Stimulated activated CD4-positive, alpha-beta T cell treated with anti-CD3 and anti-CD28 coated beads, Interleukin-15, amount 100 ng/mL, for 24 hours (primary cell): ENCODE measurements at places on chromosomes 12 and 14.

DNA sequence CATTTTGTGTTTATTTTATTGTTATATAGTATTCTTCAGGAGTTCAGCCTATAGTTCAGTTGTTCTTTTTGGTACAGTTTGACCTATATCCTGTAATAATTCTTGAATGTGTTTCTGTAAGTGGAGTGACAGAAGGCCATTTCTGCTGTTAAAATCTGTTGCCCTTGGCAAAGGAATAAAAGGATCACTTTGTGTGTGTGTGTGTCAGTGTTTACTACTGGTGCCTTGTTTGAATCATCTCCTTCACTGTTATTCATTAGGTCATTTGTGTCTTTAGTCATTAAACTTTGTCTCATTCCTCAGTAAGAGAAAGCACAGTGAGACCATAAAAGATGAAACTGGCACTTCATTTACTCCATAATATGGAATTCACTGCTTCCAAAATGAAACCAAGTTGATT lies 130.7 kb downstream of the TMTC2 start:
- no peak for DNase-seq

DNA sequence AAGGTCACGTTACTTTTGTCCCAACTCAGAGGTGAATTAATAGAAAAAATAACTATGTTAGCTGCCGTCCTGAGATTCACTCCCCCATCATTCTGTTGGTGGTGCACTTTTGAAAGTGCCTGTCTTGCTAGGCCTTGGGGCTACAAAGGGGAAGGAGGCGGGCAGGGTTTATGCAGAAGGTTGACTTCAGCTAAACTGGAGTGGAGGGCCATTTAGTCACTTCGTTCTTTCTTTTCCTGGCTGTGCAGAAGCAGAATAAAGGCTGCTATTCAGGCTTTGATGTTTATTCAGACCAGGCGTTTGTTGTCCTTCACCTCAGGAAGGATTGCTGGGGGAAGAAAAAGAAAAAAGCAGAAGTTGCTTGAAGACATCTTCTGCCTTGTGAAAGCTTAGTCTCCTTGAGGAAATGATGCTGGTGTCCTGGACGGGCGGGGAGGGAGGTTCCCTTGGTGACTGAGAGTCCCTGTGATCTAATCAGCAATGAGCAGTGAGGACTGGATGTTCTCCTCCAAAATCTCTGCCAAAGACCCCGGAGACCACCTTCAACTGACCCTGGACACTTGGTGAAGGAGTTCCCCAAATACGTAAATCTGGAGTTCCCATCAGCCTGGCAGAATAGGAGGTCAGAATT lies 4.0 kb downstream of the GLT1D1 start:
- no peak for DNase-seq

DNA sequence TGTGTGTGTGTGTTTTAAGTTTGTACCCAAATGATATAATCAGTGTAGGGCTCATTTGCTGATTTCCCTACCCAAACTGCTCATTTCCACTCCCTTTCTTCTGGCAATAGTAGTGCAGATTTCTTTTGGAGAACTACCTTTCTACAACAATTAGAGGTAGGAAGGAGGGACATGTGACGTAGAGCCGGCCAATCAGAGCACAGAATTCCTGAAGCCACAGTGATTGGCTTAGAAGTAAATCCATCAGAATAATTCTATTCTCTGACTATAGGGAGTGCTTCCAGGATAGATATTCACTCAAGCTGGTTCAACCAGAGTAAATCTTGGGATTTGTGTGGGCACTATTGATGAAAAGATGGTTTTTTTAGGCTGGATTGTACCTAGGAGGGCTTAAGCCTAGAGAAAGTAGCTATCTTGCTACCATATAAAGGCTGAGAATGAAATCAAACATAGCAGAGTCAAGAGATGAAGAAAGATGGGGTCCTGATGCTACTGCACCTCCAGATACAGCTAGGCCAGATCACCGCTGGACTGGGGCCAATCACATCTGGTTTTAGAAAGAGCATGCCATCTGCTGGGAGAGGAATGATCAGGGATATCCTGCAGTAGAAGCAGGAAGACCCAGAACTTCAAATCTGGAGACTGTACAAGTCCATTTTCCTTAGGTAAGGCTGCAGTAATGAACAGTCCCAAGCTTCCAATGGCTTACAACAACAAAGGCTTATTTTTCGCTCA lies 54.1 kb upstream of the NUAK1 start:
- no peak for DNase-seq

DNA sequence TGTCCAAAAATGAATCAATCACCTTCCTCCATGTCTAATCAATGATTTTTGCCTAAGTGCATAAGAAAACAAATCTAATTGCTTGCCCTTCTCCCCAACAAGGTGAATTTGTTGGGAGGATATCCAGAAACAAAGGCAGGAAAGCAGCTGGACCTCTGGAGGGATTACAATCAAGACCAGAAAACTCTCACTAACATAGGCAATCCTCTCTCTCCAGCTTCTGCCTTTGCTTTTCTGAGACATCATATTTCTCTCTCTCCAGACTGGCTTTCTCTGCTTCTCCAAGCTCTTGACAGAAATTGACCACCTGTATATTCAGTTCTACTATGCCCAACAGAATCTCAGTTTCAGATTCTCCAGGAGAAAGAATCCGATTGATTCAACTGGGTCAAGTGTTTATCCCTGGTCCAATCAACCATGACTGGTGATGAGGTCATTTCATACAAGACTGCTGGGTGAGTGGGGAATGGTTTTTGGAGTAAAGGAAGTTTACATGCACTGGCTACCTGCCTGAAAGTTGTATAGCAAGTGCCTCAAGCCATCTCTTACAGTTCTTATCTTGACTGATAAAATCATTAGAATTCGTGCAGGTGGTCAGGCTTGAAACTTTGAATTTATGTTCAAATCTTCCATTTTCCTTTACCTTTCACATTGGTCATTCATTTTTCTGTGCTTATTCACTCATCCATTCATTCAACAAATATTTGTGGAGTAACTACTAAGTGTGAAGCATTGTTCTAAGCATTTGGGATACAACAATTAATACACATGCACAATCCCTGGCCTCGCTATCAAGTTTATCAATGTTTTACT lies 22.2 kb upstream of the CFAP54 start:
- DNase-seq = no peak

DNA sequence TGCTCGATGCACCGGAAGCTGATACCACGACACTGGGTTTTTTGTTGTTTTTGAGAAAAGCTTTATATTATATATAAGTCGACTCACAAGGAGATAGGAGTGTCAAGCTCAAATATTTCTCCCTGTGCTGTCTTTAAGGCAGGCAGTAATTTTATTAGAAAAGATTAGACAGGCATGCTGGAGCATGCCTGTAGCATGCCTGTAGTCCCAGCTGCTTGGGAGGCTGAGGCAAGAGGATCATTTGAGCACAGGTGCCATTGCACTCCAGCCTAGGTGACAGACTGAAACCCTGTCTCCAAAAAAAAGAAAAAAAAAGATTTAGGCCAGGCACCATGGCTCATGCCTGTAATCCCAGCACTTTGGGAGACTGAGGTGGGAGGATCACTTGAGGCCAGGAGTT lies 51.8 kb downstream of the GNS start:
- no peak for DNase-seq

DNA sequence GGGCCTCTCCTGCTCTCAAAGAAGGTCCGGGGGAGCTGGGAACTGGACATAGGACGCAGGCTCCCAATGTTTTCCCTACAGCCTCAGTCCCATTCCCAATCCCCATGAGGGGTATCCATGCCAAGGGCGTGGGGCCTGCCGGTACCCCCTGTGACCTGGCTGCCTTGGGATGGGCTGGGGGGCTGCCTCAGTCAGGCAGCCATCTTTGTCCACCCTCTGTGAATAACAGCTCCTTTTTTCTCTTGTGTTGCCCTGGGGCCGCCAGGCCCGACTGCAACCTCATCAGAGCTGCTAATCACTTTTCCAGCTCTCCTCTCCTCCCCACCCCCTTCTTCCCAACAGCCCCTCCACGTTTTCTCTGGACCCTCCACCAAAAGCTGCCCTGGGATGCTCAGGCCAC lies 11.2 kb downstream of the FIGNL2 start:
- no peak for DNase-seq

DNA sequence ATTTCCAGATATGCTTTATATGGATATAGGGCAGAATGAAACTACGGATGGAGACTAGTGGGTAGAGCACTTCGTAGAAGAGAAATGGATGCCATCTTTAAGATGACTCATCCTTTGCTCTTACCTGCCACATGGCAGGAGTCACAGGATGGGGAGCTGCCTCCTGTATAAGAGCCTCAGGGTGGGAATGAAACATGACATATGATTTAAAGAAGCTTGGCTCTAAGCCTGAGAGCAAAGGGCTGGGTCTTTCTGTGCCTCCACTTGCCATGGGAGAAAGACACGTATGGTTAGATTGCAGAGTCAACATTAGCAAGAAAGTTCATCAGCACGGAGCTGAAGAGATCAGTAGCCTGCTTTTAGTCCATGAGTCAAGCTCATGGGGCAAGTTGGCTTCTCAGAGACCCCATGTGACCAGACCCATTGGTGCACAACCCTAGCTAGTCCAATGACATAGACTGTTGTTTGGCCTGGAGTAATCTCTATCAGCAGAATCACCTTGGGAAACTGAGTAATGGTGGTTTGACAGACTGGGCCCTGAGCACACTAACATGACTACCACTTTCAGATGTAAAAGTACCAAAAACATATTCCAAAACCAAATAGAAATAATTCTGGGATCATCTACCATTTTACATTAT lies 38.1 kb upstream of the IL22 start:
- no peak for DNase-seq

DNA sequence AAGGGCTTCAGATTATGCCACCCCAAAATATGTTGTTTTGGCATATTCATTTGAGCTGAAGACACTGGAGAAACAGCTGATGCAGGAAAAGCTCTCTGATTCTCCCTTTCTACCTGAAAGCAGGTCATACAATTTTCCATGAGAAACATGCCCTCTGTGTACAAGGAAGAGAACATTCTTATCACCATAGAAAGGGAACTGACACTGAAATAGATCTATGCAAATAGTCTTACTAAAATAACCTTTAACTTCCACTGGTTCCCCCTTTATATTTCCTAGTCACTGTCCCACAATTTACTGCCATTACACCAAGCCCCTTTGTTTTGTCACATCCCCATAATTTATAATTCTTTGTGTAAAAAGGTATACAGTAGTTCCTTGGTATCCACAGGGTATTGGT lies 9.6 kb upstream of the PHC1 start:
- DNase-seq = no peak

DNA sequence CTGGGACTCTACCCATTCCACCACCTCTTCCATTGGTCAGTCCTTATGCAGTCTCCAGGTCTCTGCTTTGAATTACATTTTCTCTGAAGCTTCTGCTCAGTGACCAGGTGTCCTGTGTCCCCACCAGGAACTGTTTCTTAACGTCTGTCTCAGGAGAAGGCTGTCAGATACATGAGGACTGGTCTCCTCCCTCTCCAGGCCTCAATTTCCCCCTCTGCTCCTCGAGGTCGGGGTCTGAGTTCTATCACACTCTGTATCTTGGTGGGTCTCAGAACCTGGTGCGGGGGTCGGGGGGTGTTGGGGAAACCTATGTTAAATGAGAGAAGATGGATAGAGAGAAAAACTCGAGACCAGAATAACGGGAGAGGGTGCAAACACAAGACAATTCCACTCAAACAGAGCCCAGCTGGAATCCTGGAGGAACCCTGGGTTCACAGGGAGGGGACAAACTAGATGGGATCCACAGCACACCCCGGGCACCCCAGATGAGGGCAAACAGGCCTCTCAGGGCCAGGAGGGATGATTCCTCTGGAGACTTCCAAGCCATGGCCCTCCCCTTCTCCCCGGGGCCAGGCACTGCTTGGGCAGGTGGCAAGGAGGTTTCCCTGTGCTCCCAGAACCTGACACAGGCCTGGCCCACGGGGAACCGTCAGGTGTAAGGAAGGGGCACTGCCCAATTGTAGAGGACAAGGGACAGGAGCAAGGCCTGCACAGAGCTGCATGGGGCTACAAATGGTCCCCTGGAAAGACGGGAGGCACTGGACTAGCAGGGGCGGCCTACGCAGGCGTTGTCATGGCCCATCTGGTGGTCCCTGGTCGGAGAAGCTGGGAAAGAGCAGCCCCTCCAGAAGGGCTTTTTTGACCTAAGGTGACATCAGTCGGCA lies 313.2 kb upstream of the DIO3 start:
- DNase-seq = no peak

DNA sequence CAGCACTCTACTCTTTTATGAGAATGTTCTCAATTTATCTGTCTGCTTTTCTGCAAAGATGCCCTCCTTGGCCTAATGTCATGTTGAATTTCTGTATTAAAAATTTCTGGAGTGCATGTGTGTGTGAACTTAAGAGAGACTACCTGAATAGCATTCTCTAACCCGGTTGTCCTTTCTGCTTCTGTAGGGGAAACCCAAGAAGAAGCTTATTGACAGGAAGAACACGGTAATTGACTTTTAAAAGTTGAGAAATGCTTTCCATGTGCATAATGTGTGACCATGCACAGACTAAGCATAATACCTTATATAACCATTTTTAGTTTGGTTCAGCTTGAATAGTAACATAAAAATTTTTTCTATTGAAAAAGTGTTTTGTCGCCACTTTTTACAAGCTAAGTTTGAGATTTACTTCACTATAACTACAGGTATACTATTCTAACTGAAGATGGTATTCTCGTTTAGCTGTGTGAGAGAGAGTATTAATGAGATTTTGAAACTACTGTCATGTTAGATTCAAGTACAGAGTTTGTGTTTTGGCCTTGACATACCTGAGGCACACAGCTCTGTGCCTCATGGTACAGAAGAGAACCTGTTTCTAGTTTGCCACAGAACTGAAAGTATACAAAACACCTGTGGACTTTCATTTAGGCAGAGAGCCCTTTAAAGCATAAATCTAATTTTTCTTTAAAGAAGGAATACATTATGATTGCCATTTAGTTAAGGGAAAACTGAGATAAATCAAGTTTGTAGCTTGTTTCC lies 96.8 kb downstream of the TTLL5 start:
- DNase-seq = no peak

GRCh38 chr12:100862676-100863075 lies 68.1 kb downstream of the ANO4 start:
- no peak for DNase-seq

DNA sequence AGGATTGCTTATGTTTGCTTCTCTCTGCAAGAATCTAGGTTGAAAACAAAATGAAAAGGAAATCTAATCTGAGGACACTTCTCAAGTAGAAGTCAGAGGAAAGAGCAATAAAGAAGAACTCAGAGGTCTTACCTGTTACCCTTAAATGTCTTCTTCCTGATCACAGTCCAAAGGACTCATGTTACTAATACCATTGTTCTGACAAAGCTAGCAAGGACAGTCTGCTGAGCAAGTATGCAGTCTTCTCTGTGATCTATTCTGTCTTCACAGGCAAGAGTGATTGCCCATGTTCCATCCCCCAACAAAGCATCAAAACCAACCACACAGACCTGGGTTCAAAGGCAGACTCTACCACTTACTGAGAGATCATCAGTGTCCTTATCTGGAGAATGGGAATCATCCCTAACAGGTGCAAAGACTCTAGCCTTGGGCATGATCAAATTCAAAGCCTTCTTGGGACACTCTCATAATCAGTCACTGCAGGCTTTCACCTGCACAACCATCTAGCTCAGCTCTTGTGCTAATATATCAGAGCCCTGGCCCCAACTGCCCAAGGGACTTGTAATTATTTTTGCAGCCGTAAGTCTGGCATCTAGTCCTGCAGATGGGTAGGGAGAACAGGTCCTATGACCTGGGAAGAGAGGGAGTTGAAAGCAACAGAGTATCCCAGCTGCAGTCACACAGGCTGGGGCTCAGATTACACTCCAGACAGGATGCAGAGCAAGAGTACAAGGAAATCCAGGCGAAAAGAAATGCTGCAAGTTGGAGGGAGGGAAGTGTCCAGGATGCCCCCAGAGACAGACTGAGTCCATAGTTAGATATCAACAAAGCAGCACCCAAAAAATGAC lies 97.9 kb upstream of the NUDT4 start:
- DNase-seq = no peak

GRCh38 chr12:95674163-95674562 lies 116.4 kb downstream of the NTN4 start:
- no peak for DNase-seq

GRCh38 chr12:75913502-75914351 lies 117.8 kb downstream of the PHLDA1 start:
- peak; percentile 73 for DNase-seq
